ENCODE measurements at places on chromosomes 7 and 10.

DNA sequence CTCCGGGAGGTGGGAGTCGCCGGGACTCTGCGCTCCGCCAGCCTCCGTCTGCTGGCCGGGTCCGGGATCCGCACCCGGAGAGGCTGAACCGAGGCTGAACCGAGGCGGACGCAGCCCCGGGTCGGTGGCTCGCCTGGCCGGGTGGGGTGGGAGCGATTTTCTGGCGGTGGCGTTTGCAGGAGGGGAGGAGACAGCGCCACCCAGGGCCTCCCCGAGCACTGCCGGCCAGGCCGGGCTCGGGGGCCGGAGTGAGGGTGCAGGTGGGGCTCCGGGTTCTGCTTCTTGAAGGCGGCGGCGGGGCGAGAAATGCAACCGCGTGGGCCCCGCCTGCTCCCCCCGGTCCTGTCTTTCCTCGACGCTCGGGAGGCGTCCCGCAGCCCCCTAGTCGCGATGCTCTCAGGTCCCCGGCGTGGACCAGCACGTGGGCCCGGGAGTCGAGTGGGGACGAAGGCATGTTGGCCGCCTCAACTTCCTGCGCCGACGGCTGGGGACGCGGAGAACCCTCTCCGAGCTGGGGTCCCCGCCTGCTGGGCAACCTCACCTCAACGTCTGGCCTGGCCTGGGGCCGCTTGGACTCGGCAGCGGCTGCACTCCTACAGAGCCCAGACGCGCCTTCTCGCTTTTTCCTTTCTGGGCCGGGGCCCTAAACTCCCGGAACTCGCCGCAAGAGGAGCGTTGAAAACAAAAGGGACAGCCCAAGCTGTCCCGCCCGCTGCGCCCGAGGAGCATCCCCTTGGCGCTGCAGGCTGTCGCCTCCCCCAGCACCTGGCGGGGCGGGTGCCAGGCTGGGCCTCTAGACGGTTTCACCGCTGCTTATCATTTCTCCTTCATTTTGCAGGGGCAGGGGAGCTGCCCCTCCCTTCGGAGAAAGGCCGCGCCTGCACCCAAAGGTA, 25.2 kb upstream of the VAX1 start:
- no peak for DNase-seq

- no peak for DNase-seq
These were observed 387.0 kb upstream of the NRP1 start for GRCh38 chr10:33721509-33721908.

DNA sequence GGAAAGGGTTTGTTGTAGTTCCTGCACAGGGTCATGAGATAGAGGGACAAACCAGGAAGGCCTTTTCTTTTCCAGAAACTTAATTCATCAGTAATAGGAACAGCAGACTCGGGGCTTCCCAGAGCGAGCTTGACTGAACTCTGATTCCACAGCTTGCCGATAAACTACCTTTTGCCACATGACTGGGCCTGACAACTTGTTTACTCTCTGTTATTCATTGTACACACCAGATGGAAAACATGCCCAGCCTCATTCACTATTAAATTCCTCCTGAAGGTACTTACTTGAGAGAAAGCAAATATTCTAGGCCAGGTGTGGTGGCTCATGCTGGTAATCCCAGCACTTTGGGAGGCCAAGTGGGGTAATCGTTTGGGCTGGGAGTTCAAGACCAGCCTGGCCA, 77.1 kb upstream of the FGFR2 start:
- DNase-seq, result no peak

DNA sequence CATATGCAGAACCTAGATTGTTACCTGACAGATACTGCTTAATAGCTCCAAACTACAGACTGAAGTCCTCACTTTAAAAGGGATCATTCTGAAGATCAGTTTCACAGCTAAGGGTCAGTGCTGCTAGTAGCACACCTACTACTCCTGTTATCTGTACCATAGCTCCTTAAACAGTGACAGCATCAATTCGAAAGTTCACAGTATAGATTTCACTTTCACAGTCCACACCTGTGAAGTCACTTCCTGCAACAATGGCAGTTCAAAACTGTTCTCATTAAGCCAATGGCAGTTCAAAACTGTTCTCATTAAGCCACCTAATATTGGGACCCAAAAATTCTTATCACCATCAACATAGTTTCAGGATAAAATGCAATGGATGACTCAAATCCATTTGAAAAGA, 10.7 kb upstream of the FHIP2A start:
- DNase-seq, result no peak

GRCh38 chr7:33807779-33808482, 97.4 kb upstream of the BMPER start:
- DNase-seq, result no peak

- no peak for DNase-seq
These were observed 265.6 kb downstream of the PTEN start for GRCh38 chr10:88129013-88129412.
